ENCODE measurements at places on chromosomes 3 and 15.

DNA sequence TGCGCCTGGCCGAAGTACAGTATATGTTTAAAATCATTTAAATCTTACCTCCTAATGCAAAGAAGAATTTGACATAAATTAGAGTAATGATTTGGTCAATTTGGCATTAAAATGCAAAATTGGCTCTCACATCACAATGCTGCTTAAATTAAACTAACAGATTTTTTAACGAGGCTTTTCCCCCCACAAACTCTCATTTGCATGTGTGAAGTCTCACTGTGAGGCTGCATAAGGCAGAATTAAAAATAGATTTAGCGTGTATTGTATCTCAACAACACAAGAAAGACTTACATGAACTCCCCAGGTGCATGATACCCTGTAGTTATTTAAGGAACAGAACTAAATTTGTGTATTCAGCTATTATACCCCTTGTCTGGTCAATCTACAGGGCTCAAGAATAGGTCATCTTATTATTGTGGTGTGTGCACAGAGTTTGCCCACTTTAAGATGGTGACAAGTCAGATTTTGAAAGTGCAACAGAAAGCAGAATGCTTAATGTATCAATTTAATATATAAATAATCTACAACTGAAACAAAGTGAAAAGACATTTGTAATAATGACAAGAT, 897.9 kb downstream of the EPHA3 start:
- DNase-seq: no peak

- DNase-seq: no peak
These were observed 47.5 kb upstream of the EIF3J start for GRCh38 chr15:44489464-44489863.

- no peak for DNase-seq
These were observed 95.6 kb downstream of the CD200R1L start for GRCh38 chr3:112751061-112751460.

DNA sequence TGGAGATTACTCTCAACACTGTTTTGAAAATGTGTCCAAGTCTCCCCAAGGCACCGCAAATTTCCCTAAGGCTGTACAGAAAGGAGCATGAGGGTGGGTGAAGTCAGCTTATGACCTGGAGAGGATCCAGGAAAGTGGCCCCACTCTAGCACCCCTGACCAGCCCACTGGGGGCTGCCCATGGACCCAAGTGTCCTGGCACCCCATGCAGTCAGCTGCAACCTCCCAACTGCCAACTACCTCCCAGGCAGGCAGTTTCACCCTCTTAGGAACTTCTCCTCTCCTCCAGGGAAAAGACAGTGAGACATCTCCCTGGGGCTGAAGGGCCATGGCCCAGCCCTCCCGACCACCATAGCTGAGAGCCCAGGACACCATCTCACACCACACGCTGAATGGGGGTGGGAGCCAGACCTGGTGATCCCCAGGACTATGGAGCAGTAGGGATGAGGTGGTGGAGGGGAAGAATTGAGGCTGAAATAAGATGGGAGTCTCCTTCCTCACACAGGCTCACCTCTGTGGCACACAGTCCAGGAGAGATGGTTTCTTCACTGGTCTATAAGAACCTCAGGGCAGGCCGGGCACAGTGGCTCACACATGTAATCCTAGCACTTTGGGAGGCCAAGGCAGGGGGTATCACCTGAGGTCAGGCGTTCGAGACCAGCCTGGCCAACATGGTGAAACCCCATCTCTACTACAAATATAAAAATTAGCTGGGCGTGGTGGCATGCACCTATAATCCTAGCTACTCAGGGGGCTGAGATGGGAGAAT, 104.4 kb downstream of the DAPK2 start:
- no peak for DNase-seq
